ENCODE measurements at places on chromosomes 6 and 20.

- DNase-seq = no peak
Measured at GRCh38 chr6:120869397-120869796, 464.9 kb downstream of the TBC1D32 start.

DNA sequence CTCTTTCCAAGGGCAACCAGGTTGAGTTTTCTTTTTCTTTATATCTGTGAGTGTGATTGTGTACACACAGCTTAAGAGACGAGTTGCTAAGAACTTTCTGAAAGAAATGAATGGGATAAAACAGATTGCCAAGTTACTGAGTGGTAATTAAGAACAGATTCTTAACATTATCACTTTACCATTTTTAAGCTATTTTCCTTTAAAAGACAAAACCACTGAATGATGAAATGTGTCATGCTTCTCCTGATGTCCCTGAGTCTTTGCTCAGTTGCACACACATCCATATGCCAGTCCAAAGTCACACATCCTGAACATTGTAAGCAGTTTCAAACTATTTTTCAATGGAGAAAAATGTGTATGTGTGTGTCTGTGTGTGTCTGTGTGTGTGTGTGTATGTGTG, 5.5 kb upstream of the DAAM2 start:
- DNase-seq = no peak

GRCh38 chr20:35499271-35499670, 30.2 kb downstream of the C20orf173 start:
- DNase-seq = no peak

DNA sequence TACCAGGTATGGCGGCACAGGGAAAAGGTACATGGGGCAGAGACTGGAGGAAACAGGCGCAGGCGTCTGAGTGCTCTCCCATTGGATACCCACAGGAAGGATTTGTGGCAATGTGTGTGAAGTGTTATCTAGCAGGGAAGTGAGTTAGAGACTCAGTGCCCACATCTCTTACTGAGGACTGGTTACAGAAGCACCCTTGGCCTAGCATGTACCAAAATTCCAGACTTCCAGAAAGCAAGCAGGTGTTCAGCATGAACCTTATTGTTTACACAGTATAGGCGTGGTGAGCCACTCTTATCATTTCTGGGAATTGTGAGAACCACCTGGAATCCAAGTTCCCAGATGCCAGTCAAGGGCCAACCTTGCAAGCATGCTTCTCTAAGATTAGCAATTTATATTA, 14.2 kb downstream of the MANBAL start:
- no peak for DNase-seq

DNA sequence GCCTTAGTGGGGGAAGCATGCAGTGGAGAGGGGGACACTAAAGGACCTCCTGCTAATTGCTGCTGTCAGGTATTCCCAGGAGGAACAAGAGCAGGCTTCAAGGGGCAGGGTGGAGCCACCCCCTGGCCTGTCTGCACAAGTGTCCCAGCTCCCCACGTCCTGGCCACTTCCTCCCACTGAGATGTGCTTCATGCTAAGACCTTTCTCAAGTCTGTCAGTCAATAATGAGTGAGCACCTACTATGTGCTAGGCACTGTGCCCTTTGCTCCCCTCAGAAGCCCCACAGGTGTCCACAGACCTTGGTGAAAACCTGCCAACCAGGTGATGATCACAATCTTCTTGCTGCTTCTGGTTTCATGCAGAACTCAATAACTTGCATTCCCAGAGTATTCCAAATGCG, 147.9 kb downstream of the UNC5CL start:
- no peak for DNase-seq

DNA sequence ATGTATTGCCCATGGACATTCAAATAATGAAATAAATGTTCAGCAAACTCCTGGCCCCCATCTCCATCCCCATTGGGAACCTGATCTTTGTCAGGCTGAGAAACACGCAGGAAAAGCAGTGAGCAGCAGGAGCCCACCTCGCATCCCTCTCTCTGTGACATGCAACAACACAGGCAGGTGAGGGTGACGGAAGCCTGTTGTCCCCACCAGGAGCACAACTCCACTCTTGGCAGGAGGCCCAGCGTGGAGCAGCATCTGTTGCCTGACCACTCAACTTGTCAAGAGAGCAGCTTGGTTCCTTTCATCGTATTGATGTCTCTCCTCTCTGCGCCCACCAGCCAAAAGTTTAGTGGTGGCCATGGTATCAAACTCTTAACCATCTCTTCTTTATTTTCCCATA, 586.9 kb upstream of the ARID1B start:
- no peak for DNase-seq

DNA sequence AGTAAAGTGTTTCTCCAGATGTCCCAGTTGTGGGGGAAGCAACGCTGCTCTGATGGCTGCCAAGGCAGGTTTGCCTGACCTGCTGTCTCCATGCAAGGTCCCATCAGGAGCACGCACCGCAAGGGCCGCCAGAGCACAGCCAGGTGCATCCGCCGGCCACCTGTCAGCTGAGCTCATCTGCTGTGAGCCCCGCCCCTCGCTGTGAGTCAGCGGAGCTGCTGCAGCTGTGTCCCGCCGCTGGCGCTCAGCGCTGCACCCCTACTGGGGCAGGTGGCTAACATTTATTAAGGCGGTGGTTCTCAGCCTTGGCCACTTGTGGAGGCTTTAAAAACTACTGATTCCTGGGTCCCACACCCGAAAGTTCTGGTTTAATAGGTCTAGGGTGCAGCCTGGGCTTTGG, 225.7 kb downstream of the UST start:
- DNase-seq = peak; percentile 34

- DNase-seq = no peak
Measured at GRCh38 chr6:56348578-56348977, 101.2 kb upstream of the COL21A1 start.

DNA sequence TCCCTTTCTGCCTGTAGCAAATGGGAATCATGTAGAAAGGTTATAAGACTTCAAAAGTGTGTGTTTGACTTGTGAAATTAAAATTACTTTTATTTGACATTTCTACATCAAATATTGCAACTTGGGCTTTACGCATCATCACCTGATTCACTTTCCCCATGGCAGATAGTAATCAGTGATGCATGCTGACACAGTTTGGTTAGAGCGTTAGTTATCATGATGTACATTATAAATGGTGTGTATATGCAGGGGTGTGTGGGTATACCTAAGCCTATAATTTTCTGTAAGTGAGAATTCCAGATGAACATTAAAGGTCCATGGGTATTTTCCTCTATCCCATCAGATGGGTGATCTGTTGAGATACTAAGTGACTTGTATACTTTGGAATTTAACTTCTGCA, 141.5 kb downstream of the KLHL32 start:
- no peak for DNase-seq

DNA sequence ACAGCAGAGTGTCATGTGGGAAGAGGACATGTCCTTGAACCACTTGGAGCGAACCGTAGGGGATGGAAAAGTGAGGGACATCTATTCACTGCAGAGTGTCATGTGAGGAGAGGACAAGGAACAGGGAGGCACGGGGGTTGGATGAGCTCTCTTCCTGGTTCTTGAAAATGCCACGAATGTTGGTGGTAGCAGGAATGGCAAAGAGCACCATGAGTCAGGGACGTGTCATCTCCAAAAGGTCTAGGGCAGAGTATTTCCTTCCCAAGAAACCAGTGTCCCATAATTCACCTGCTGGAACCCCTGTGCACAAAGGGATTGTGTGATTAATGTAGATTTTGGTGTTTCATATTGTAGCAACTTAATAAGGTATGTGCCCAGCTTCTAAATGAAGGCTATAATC, 136.8 kb downstream of the BFSP1 start:
- no peak for DNase-seq

DNA sequence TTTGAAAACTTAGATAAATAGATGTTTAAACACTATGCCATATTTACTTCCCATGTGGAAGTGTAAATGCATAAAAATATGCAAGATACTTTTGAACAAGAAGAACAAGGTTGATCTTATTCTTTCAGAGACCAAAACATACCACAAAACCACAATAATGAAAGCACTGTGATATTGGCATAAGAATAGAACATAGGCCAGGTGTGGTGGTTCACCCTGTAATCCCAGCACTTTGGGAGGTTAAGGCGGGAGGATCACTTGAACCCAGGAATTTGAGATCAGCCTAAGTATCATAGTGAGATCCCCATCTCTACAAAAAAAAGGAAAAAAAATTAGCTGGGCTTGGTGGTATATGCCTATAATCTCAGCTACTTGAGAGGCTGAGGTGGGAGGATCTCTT, 66.5 kb downstream of the KCNS1 start:
- no peak for DNase-seq

All from CD4-positive, alpha-beta T cell treated with Interleukin-6 at 100 ng/mL for 8 hours (primary cell).